ENCODE measurements at places on chromosomes 11 and 22.

DNA sequence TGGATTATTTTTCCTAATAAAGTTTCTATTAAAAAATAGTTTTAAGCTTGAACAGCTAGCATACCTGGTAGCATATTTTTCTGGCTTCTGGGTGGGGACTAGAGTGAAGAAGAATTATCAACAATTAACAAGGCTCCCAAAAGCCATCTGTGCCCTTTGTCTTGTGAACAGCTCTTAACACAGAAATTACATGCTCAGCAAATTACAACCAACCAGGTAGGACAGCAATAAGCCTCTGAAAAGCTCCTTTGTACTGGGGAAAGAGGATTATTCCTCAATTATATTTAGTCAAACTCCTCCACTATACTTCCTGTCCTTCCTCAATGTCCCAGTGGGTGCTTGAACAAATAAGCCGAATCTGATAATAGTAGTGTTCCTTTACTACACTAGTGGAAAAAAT is 162.8 kb downstream of the RAB38 start:
- H3K27me3 ChIP-seq, result no peaks in the 10 kb centered on the region
- no peak overlapping the region for H3K4me3 ChIP-seq
- H3K36me3 ChIP-seq, result no peaks in the 10 kb centered on the region
- peaks cover 2% of the 10 kb centered on the region for H3K4me1 ChIP-seq

GRCh38 chr11:103661185-103661584 is 375.3 kb upstream of the DDI1 start:
- H3K4me1 ChIP-seq, result no peaks in the 10 kb centered on the region
- H3K27ac ChIP-seq, result no peak overlapping the region
- H3K36me3 ChIP-seq, result no peaks in the 10 kb centered on the region
- DNase-seq, result no peak
- H3K27me3 ChIP-seq, result no peaks in the 10 kb centered on the region

GRCh38 chr11:94786264-94787126 is 18.3 kb downstream of the AMOTL1 start:
- H3K27me3 ChIP-seq, result no peaks in the 10 kb centered on the region
- no peak overlapping the region for H3K27ac ChIP-seq
- H3K36me3 ChIP-seq, result no peaks in the 10 kb centered on the region
- H3K4me3 ChIP-seq, result no peak overlapping the region
- DNase-seq, result no peak

DNA sequence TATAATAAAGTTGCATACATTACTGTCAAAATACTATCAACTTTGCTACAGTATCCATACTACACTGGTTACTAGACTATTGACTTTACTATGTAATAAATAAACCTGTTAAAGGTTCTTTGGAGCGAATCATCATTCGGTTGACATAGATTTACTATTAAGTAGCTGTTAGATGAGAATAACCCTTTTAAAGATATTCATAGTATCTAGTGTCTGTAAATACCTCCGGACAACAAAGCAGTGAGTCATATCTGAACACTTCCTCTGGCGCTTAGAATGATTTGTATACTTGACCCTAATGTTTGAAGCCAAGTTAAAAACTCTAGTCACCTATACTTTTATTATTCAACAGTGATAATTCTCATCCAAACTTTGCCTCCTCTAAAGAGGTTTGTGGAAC is 84.7 kb downstream of the MSANTD4 start:
- no peak for DNase-seq
- no peak overlapping the region for H3K4me3 ChIP-seq
- peaks cover 8% of the 10 kb centered on the region for H3K4me1 ChIP-seq
- H3K36me3 ChIP-seq, result no peaks in the 10 kb centered on the region
- H3K27ac ChIP-seq, result no peak overlapping the region

DNA sequence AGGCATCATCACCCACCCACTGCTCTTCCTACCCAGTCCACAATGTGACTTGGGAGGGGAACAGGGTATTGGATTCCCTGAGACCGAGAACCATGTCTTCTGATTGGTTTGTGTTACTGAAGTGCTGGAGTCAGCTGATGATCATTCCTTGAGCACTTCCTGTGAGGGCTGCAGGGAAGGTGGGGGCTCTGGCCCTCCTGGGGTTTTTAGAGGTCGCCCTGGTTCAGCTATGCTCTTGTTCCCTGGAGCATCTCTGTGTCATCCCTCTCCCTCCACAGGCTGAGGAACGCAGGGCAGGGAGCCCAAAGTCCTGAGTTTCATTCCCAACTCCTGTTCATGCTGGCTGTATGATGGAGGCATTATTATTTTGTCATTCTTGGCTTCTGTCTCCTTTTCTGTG is 6.7 kb downstream of the ZC3H7B start:
- H3K27me3 ChIP-seq, result no peaks in the 10 kb centered on the region
- no peak for DNase-seq
- H3K4me3 ChIP-seq, result no peak overlapping the region
- no peak overlapping the region for H3K27ac ChIP-seq
- H3K36me3 ChIP-seq, result peaks cover 4% of the 10 kb centered on the region
- H3K4me1 ChIP-seq, result peaks cover 11% of the 10 kb centered on the region

DNA sequence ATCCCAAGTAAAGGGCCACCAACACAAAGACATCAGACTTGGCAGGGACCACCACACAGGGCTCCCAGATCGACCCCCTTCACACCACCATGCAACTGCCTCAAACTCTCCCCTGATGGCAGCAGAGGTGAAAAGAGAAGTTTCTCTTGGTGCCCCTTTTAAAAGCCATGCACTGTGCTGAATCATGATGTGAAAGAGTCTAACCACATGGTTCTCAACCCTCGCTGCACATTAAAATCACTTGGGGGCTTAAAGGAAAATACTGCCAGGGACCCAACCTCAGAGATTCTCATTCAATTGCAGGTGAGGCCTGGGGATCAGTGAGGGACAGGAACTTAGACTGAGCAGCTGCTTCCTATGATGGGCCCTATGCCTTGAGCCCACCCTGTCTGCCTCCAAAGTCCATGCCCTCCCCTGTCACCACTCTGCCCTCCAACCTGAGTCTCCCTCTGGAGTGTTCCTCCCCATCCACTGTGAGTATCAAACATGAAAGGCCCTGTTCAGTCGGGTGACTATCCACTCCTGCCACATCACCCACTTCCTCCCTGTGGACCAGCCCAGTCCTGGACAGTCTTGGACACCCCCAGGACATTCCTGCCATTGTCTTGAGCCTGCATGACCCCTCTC is 40.8 kb downstream of the PLEKHA7 start:
- no peak overlapping the region for H3K27ac ChIP-seq
- H3K4me3 ChIP-seq, result no peak overlapping the region
- peaks cover 4% of the 10 kb centered on the region for H3K27me3 ChIP-seq

- no peaks in the 10 kb centered on the region for H3K36me3 ChIP-seq
- DNase-seq, result no peak
- no peaks in the 10 kb centered on the region for H3K4me1 ChIP-seq
- H3K4me3 ChIP-seq, result no peak overlapping the region
- H3K27me3 ChIP-seq, result no peaks in the 10 kb centered on the region
- no peak overlapping the region for H3K27ac ChIP-seq
Measured at GRCh38 chr11:12029738-12030363, 21.4 kb upstream of the DKK3 start.

Data from glutamatergic neuron (in vitro differentiated cells).